Thymus (tissue), 14 donors: ENCODE measurements at places on chromosomes 13 and 19. TPM values are rescaled to one million over a fixed set of nuclear protein-coding genes. Genes with fewer than 3 reads are reported as not detected.

SRRM5 gene
- total RNA-seq = 0.05 TPM

APC2 gene
- 0.05 TPM for total RNA-seq

CACNG6 gene
- 0.05 TPM for total RNA-seq

MOB3A gene
- 20.0 TPM for total RNA-seq

LRP3 gene
- total RNA-seq = 2.6 TPM

TMEM238 gene
- total RNA-seq = 2.5 TPM

BEST2 gene
- not detected for total RNA-seq

NFIX gene
- total RNA-seq = 2.0 TPM

NHLRC3 gene
- 16.0 TPM for total RNA-seq

OVOL3 gene
- total RNA-seq = not detected

CYP2A7 gene
- not detected for total RNA-seq

LRRC4B gene
- total RNA-seq = 0.52 TPM

FAM124A gene
- 3.0 TPM for total RNA-seq

WASF3 gene
- total RNA-seq = 0.42 TPM

ATP4A gene
- total RNA-seq = 0.42 TPM

TJP3 gene
- total RNA-seq = 1.4 TPM

TMEM190 gene
- total RNA-seq = 0.14 TPM

SIGLECL1 gene
- total RNA-seq = 0.05 TPM

MYH14 gene
- 1.6 TPM for total RNA-seq

B3GNT8 gene
- 0.94 TPM for total RNA-seq

- no peak for DNase-seq
Observed at GRCh38 chr13:85223883-85224656, 575.1 kb downstream of the SLITRK6 start.

DNA sequence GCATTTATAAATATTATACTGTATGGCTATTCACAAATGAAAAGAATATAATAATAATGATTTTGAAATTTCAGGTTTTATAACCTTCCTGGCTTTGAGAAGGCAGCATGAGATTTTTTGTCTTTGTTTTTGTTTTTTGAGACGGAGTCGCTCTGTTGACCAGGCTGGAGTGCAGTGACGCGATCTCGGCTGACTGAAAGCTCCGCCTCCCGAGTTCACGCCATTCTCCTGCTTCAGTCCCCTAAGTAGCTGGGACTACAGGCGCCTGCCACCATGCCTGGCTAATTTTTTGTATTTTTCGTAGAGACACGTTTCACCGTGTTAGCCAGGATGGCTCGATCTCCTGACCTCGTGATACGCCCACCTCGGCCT is 64.1 kb downstream of the ZNF429 start:
- no peak for DNase-seq

DNA sequence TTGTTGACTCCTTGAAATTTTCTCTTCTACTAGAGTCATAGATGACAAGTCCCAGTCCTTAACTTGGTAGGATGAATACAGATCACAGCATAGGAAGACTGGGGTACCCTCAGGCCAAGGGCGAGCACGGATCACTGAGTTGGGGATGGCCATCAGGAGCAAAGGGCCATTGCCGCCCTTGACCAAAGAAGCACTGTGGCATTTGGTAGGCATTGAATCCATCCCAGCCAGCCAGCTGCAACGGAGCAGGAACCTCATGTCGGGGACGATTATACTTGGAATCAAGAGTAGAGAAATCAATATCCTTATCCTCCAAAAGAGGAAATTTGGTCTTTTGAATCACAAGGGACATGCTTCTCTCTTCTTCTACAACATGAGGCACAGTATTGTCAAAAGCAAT is 50.1 kb upstream of the ZNF573 start:
- DNase-seq = no peak

DNA sequence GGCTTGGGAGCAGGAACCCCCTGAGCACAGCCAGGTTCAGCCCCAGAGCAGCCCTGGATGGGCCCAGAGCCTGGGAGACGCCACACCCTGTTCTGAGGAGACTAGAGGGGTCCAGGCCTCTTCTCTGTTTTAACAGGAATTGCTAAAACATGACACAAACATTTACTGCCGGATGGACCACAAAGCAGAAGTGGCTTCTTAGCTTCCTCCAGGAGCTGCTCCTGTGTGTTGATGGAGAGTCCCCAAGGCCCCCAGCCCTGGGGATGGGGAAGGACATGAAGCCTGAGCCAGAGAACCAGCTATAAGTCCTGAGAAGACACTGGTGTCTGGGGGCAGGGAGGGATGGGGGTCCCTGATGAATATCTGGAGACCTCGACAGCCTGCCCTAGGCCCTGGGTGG is 14.6 kb downstream of the CEACAM3 start:
- no peak for DNase-seq

GRCh38 chr13:99863789-99864626 is 107.6 kb downstream of the ZIC5 start:
- no peak for DNase-seq

DNA sequence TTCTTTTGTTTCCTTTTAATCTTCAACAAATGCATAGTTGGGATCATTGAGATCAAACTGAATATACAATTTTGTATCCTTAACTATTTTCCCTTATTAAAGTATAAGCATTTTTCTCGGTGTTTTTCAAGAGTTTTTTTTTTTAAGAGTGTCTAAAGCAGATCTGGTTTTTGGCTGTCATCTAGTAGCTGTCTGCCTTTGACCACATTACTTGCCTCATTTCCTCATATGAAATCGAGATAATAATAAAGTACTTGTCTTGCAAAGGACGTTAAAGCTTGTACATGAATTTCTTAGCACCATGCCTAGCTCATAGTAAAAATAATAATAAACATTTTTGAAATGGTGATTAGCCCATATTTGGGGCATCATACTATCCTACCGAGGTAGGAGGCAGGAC is 121.2 kb downstream of the PDS5B start:
- DNase-seq = no peak

DNA sequence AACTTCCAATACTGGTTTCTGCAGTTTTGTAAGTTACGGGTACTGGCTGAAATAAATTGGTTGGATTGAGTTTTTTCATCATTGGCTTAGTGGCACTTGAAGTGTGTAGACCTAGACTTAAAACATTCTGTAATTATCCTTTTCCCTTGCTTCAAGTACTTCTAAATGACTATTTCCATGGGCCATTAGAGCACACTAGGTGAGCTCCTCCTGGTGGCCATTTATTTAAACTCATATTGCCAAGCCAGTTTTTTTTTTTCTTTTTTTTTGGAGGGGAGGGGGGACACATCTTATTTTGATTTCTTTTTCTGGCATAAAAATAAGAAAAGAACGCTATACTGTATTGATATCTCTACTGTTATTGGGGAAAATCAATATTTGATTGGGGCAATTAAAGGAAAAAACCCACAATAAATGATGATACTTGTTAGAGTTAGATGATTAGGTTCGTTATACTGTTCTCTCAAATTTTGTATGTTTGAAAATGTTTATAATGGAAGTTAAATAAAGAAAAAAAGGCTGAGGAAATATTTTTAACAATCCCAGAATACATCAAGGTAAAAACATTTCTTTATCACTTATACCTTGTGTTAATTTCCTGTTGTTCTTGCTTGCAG is 82.9 kb downstream of the PDS5B start:
- DNase-seq = peak; percentile 10

DNA sequence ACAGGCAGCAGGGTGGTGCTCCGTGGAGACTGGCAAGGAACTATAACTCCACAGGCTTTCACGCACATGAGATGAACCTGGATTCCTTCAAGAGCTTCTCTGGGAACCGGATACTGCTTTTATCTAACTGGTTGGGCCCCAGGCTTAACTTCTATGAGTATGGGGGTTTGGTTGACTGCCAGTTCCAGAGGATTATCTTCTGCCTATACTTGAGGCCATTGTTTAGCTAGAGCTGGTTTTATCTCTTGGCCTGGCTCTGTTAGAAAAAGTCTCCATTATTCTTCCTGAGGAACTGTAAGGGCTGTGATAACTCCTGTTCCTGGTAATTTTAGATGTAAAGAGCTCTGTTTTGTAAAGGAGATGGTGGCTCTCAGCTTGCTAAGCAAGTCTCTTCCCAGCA is 40.9 kb downstream of the ZNF846 start:
- DNase-seq = no peak

DNA sequence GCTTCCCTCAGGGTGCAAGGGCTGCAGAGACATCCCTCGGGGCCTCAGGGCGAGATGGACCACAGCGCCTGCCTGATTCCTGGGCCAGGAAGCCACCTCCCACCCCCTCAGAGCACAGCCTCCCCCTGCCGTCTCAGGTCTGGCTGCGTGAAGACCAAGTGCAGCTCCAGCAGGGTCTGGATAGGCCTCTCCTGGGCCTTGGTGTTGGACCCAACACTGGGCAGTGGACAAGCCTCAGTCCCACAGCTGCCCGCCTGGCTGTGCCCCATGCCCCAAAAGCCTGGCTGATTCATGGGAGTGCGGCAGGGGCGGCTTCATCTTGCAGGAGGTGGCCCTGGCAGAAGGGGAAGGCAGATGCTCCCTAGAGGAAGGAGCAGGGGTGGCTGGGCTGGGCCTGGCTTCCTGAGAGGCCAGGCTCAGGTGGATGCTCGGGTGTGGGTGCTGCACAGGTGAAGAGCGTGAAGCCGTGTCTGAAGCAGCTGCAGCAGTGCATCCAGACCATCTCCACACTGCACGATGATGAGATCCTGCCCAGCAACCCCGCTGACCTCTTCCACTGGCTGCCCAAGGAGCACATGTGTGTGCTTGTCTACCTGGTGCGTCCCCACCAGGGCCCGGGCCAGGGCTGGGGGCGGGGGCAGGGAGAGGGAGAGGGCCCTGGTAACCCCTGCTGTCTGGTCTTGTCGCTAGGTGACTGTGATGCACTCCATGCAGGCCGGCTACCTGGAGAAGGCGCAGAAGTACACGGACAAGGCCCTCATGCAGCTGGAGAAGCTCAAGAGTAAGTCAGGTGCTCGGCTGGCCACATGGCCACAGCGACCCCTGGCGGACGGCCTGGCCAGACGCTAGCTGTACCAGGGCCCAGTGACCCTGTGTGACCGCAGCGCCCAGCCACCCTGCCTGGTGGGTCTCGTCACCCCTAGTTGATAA is 21.7 kb downstream of the MAU2 start:
- DNase-seq = no peak

- DNase-seq = no peak
Observed at GRCh38 chr13:48220592-48220980, 12.4 kb upstream of the ITM2B start.

DNA sequence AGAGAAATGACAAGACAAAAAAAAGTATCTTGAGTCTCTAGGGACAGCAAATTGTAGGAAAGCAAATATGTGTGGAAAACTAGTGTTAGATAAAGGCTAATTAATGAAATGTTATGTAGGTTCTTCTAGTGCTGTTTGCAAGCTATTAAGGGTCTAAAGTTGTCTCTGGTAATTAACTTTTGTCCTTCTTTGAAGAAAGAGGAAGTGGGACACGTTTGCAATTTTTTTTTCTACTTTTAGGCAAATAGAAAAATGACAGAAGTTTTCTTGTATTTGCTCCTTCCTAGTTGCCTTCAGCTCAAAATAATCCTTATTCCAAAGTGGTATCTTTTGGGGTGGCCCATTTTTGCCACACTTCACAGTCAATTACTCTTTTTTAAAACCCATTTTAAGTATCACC is 1877.7 kb upstream of the PRR20A start:
- DNase-seq = no peak

DNA sequence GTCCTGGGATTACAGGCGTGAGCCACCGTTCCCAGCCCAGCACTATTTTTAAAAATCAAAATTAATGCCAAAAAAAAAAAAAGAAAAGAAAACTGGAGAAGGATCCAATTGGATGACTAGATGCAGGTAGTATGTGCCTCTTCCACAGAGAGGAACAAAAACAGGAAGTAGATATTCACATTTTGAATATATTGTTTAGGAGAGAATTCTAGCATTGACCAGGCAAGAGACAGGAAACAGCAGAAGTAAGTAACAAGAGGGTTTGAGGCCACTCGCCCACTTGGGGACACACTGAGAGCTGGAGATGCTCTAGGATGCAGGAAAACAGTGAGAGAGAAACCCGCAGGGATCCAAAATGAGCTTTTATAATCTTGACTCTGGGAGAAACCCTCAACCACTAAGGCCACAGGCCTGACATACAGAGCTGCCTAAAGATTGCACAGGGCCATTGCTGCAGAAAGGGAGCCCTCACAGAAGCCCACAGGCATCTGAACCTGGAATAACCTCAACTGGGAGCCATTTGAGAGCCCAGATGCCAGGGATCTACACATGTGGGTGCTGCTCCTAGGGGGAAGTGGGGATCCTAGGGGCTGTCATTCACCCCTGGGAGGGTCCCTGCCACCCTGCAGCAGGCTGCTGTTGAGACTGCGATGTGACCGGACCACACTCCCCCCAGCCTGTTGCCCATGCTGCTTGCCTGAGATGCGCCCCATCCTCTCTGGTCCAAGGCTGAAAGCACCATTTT is 28.2 kb downstream of the IGFL2 start:
- DNase-seq = no peak

DNA sequence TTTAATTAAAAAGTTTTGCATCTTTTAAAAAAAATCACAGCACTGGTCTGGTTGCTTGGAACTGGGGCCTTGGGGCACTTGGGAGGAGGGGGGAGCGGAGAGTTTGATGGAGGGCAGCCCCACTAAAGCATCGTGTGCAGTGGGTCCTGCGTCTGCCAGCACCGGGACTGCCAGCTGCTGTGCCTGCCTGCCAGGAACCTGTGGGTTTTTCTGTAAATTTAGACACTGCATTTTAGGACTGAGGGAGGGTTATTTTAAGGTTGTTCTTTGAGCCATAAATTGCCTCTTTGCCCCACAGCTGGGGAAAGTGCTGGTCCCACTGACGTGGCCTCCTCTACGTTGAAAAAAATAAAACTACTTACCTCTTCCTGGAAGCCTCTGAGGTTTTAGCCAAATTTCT is 2.9 kb downstream of the KLF2 start:
- no peak for DNase-seq

DNA sequence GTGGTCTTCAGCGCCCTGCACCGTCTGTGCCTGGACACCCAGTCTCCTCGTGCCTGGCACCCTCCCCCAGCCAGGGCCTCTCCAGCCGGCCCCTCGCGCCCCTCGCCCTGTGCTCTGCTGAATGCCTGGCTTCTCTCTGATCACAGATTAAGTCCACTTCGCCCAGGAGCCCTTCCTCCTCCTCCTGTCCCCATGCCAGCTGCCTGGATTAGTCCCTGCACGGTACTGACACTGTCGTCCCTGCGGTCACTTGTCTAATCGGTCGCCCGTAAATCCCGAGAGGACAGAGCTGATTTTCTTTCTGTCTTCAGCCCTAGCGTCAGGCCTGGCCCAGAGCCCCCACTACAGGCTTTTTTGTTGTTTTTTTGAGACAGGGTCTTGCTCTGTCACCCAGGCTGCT is 6.6 kb downstream of the THOP1 start:
- no peak for DNase-seq
